ENCODE measurements at places on chromosomes 2 and 18. TPM values are rescaled to one million over a fixed set of nuclear protein-coding genes. Genes with fewer than 3 reads are reported as not detected.
A peak's percentile ranks its signal among the peaks of the same experiment; 100 is the strongest.

Gene CCDC74B
- total RNA-seq: 1.1 TPM

Gene FHOD3
- total RNA-seq: not detected

Gene SERPINB2
- total RNA-seq: not detected

Gene CACNB4
- 0.12 TPM for total RNA-seq

Gene CAVIN2
- total RNA-seq: not detected

Gene IL1RN
- 0.37 TPM for total RNA-seq

Gene SPATA3
- total RNA-seq: not detected

Gene NTSR2
- not detected for total RNA-seq

Gene CABLES1
- 2.1 TPM for total RNA-seq

DNA sequence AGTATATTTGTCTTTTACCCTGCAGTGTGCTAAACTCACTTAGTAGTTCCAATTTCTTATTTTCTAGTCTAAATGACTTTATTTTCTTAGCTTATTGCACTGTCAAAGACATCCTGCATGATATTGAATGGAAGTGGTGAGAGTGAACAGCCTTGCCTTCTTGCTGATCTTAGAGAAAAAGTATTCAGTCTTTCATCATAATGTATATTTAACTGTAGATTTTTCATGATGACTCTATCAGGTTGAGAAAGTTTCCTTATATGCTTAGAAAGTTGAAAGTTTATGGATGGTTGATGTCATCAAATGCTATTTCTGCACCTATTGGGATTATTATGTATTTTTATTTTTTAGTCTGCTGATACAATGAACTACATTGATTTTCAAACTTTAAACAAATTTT lies 21.3 kb upstream of the COL3A1 start:
- no peak for DNase-seq

- DNase-seq: peak; percentile 43
These were observed 445 bp downstream of the PRPF40A start for GRCh38 chr2:152716805-152717227.

DNA sequence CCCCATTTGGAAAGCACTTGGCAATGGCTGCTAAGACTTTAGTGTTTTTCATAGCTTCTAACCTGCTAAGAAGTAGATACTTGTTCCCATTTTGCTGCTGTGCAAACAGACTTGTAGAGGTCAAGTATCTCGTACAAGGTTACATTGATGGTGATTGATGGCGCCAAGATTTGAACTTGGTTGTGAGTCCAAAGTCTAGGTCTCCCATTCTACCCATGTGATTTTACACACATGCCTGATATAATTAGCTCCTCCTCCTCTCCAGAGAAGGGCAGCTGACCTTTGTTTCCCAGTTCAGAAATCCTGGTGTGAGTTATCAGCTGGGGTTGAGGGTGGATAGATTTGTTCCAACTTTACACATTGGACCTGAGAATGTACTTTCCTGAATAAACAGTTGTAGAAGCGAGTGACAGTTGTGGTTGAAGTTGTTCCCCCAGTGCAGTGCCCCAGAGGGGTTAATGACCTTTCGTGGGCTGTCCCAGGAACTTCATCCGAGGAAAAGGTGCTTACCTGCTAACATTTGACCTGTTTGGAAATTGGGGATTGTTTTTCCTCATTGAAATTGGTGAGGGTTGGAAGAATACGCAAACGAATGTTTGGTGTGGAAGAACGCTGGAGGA lies 10.4 kb downstream of the TCF7L1 start:
- no peak for DNase-seq

DNA sequence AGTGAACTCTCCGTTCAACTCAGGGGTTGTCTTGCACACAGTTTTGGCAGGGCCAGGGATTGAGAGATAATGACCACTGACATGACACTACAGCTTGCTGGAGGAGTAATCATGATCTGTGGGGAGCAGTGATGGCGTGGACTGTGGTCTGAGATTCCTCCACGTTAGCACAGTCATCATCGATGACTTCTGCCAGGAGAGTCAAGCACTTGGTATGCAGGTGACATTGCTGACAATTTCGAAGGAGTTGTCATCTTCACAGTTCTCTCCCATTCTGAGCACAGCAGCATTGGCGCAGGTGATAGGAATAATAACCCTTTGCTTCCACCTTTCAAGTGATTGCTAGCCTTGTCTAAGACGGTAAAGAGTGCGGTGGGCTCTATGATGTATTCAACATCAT lies 79.8 kb downstream of the SGPP2 start:
- no peak for DNase-seq

DNA sequence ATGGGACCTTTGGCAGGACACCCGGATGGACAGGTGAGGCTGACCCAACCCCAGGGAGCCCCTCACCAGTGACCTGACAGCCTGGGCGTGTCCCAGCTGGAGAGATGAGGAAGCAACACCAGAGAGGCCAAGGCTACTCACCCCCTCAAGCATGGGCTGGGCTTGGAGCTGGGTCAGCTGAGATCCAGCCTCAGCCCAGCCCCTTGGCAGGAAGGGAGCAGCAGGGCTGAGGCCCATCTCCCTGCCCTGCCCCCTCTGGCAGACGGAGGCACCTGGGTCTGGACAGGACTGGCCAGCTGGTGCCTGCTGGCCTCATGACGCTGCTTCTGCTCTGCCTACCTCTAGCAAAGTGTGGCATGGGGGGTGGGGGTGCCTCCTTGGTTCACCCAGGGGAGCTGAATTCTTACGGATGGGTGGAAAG lies 37.8 kb downstream of the HS6ST1 start:
- no peak for DNase-seq

GRCh38 chr18:63155169-63155852 lies 164.3 kb downstream of the BCL2 start:
- peak; percentile 86 for DNase-seq

DNA sequence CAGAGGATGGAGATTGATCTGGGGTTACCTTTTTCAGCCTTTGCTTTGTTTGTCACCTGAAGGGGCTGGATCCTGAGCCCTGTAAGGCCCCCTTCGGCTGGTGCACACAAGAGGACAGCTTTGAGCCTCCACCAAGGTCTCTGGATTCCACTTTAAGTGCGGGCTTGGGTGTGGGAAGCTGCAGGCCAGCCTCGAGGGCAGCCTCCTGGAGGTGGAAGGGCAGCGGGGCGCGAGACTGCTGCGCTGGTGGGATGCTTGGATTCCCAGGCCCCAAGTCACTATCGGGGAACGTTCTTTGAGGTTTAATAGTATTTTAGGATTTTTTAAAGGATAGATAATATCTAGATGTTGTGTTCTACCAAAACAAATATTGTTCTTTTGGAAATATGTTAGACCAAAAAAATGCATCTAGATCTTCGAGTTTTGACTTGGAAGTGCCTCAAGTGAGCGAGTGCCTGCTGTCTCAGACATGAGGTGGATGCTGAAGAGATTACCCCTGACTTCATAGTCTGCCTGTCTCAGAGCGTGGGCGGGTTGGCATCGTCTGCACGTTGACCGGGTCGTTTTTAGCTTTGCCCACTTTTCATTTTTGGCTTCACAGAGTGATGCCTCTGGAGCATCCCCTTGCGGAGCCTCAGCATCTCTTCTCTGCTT lies 113.8 kb downstream of the AGAP1 start:
- no peak for DNase-seq

GRCh38 chr2:191222507-191222906 lies 22.7 kb upstream of the MYO1B start:
- no peak for DNase-seq

- no peak for DNase-seq
These were observed 467.2 kb downstream of the SPAG16 start for GRCh38 chr2:213751446-213751845.

DNA sequence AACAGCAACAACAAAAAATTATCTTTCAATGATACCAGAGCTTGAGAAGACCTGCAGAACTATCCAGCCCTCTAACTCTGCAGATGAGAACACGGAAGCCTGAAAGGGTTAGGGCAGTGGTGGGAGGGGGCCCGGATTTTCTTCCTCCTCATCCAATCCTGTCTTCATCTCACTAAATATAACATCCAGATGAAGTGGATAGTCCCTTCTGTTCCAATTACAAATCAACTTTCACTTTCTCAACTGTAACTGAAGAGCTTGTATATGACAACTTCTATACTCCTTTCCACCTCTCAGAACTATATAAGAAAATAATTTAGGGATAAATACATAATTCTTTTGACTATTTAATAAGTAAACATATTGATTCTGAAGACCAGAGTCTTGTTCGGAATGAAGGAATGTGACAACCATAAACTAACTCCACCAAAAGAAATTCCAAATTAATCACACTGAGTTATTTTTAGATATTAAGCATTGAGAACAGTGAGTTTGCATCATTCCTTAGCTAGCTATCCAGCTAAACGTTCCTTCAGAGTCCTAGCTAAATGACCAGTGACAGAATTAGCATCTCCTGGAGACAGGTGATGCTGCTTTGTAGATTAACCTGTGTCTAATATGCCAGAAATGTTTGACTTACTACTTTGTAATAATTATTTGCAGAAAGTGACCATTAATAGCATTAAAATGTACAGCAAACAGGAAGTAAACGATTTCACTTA lies 32.7 kb downstream of the SFT2D3 start:
- DNase-seq: no peak

DNA sequence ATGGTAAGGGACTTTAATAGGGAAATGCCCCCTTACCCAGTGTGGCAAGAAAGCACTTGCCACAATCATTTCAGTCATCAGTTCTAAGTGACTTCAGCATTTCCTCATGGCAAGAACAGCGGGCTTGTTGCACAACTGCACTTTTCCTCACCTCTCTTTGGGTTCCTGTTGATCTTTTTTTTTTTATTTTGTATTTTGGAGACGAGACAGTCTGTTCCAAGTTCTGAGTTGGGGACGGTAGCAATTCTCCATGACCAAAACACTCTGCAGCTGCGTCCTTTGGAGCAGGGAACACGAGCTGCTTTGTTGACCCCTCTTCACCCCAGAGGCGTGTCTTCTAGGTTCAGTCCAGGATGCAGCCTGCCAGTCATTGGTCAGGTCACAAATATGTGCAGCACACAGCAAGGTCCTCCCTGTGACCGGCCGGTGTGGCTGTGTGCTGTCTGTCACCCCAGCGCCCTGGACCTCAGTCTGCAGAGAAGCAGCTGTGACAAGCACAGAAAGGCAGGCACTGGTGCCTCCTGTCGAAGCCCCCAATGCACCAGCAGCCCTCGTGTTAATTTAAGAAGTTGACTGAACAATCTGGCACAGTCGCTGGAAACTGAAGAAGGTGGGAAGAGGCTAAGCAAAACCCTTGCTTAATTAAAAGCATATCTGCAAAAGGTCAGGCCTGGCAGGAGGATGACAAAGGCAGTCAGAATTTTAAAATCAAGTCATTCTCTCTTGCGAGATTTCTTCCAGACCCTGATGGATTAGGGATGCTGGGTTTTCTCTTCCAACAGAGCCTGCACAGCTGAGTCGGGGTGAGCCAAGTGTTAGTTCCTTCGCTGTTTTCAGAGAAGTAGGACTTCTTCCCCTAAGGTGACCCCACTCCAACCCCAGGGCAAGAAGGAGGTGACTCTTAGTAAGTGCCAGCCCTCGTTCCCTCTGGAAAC lies 96.7 kb upstream of the COPS8 start:
- DNase-seq: no peak

DNA sequence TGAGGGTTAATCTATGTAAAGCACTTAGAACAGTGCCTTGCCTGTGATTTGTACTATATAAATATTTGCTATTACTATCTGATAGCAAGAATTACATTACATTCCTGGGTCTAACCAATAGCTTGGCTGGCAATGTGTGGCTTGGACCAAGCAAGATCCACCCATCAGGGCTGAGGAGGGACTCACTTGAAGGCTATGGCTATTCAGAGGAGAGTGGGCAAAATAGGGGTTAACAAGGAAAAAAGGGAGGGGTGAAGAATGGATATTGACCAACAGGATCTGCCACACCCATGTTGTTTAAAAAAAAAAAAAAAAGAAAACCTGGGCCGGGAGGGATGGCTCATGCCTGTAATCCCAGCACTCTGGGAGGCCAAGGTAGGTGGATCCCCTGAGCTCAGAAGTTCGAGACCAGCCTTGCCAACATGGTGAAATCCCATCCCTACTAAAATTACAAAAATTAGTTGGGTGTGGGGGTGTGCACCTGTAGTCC lies 20.0 kb upstream of the TMBIM1 start:
- no peak for DNase-seq

DNA sequence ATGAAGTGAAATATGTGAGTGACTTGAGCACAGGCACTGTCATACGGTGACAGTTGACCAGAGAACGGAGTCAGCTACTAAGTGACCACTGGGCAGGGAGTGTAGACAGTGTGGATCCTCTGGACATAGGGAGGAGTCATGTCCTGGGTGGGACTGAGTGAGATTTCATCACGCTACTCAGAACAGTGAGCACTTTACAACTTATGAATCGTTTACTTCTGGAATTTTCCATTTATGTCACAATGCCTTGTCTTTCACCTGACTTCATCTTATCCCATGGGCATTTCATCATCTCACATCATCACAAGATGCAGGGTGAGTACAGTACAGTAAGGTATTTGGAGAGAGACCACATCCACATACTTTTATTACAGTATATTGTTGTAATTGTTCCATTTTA lies 29.0 kb downstream of the PTPRM start:
- no peak for DNase-seq

DNA sequence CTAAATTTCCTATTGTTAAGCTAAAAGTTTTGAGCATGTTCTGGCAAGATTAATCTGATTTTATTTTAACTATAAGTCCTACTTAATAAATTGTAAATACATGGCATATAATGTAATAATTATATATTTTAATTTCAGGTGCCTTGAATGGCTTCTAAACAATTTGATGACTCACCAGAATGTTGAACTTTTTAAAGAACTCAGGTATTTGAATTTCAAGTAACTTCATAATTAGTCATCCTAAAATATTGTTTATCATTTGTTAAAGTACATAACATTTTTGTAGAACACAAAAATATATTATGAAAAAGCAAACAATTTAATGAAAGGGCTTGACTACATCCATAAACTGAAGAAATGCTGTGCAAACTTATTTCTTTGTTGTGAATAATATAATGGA lies 14.5 kb downstream of the GMCL1 start:
- DNase-seq: no peak

GRCh38 chr2:225190987-225191386 lies 148.7 kb upstream of the DOCK10 start:
- DNase-seq: no peak

- no peak for DNase-seq
These were observed 133.2 kb upstream of the EPHA4 start for GRCh38 chr2:221705185-221705877.
